ENCODE measurements at places on chromosomes 12 and 14. TPM values are rescaled to one million over a fixed set of nuclear protein-coding genes. Genes with fewer than 3 reads are reported as not detected.

DNA sequence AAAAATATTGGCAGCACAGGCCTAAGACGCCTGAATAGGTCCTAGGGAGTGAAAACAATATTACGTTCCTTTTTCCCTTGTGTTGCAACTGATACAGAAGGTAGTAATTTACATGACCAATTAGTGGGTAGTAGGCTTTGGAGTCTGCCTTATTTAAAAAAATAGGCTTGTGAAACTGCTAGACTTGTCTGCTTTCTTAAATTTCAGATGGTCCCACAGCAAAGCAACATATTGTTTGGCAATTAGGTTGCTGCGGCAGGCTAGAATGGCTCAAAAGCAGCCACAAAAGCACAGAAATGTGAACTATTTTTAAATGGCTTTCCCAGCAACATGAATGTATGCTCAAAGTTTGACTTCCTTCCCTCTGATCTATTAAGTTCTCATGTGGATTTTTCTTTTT, 211.9 kb downstream of the TTC8 start:
- no peaks in the 10 kb centered on the region for H3K36me3 ChIP-seq
- H3K27me3 ChIP-seq, result peaks cover 5% of the 10 kb centered on the region
- no peak for DNase-seq
- H3K4me1 ChIP-seq, result peaks cover 11% of the 10 kb centered on the region
- no peak overlapping the region for H3K4me3 ChIP-seq
- no peak overlapping the region for H3K27ac ChIP-seq

DNA sequence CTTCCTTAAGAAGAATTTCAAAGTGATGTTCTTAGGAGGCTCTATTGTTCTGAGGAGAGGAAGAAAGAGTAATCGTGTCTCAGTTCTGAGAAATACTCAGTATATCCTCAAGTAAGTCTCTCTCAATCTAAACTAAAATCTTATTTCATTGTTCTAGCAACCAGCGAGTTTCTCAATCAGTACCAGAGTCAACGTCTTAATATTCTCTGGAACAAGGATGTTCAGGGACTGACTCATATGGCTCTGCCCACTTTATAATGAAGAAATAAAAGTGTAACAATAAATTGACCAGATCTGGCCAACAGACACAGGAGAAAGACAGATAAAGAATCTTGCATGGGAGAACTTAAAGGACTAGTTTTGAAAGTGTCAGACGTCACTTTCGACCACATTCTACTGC, 469.8 kb upstream of the FLRT2 start:
- no peaks in the 10 kb centered on the region for H3K36me3 ChIP-seq
- H3K27me3 ChIP-seq, result no peaks in the 10 kb centered on the region
- no peaks in the 10 kb centered on the region for H3K4me1 ChIP-seq
- no peak overlapping the region for H3K4me3 ChIP-seq
- H3K27ac ChIP-seq, result no peak overlapping the region

DNA sequence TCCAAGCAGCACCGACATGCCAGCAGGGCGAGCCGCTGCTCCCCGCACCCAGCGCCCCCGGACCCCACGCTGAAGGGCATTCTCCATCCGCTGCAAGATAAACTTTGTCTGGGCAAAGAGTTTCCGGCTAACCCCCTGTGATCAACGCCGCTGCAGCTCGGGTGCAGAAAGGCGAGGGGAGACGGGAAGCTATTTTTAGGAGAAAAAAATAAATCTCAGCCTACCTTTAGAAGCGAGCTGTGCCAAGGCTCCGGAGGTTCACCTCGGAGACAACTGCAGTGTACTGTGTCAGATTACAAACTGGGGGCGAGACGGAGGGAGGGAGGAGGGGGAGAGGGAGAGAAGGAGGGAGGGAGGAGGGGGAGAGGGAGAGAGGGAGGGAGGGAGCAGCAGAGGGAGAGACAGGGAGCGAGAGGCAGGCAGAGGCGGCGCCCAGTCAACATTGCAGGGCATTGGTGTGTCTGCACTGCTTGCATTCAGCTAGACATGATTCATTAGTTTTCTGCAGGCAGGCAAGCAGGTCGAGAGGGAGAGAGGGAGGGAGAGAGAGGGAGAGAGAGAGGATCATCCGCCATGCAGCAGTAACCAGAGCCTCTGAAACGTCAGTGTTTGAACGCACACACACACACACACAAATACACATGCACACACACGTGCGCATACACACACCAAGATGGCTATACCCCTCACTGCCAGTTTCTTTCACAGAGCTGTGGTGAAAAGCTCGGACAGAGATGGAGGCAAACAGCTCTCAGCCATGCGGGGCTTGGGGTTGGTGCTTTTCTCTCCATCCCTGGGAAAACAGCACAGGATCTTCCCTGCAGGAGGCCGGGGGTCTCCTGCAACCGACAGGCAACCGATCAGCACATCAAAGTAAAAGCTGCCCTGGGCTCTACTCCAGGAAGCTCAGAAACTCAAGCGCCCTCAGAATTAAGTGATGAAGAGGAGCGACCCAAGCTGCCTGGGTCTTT, at the start of gene RIMBP2:
Gene RIMBP2 (minus strand): TSS at position 302 of the 971 bp plus-strand sequence. CDS start 237,286 bp downstream, outside the sequence.
- H3K36me3 ChIP-seq, result no peaks in the 10 kb centered on the region
- no peak within 1 kb of the TSS for H3K4me3 ChIP-seq
- DNase-seq, result no peak
- H3K27me3 ChIP-seq, result no peaks in the 10 kb centered on the region
- no peak within 1 kb of the TSS for H3K27ac ChIP-seq

DNA sequence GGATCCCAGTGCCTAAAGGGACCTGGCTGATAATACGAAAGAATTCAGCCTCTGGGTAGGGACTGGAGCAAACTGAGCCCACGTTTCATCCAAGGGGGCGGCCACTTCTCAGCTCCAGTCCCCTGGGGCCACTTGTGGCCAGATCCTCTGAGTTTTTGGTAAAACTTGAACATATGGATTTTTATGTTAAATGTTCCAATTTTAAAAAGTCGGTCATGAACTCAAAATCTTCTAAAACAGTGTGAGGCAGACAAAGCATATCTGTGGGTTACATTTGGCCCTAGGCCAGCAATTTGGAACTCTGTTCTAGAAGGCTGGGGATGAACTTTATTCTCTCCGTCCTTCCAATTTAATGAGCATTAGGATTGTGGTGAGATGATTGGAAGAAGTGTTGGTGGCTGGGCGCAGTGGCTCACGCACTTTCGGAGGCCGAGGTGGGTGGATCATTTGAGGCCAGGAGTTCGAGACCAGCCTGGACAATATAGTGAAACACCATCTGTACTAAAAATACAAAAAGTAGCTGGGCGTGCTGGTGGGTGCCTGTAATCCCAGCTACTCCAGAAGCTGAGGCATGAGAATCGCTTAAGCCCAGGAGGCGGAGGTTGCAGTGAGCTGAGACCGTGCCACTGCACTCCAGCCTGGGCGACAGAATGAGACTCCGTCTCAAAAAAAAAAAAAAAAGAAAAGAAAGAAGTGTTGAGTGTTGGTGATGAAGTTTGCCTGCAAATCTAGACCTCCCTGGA, 3.0 kb upstream of the PPP1CC start:
- H3K36me3 ChIP-seq, result no peaks in the 10 kb centered on the region
- no peaks in the 10 kb centered on the region for H3K27me3 ChIP-seq
- no peak overlapping the region for H3K4me3 ChIP-seq
- no peak overlapping the region for H3K27ac ChIP-seq
- peaks cover 5% of the 10 kb centered on the region for H3K4me1 ChIP-seq

DNA sequence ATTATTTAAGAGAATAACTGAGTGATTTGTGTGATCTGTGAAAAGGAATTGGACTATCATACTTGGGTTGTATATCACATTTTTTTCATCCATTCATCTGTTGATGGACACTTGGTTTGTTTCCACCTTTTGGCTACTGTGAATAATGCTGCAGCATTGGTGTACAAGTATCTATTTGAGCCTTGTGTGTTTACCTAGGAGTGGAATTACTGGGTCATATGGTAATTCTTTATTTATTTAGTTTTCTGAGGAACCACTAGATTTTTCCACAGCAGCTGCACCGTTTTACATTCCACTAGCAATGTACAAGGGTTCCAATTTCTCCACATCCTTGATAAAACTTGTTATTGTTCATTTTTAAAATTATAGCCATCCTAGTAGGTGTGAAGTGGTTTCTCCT, 56.1 kb downstream of the APAF1 start:
- no peak for DNase-seq
- no peaks in the 10 kb centered on the region for H3K27me3 ChIP-seq
- H3K4me3 ChIP-seq, result no peak overlapping the region
- peaks cover 16% of the 10 kb centered on the region for H3K36me3 ChIP-seq
- H3K27ac ChIP-seq, result no peak overlapping the region
- H3K4me1 ChIP-seq, result no peaks in the 10 kb centered on the region

GRCh38 chr12:120922279-120922678, 18.1 kb upstream of the SPPL3 start:
- no peaks in the 10 kb centered on the region for H3K36me3 ChIP-seq
- H3K4me1 ChIP-seq, result no peaks in the 10 kb centered on the region
- no peaks in the 10 kb centered on the region for H3K27me3 ChIP-seq
- H3K4me3 ChIP-seq, result no peak overlapping the region
- no peak for DNase-seq
- H3K27ac ChIP-seq, result no peak overlapping the region

DNA sequence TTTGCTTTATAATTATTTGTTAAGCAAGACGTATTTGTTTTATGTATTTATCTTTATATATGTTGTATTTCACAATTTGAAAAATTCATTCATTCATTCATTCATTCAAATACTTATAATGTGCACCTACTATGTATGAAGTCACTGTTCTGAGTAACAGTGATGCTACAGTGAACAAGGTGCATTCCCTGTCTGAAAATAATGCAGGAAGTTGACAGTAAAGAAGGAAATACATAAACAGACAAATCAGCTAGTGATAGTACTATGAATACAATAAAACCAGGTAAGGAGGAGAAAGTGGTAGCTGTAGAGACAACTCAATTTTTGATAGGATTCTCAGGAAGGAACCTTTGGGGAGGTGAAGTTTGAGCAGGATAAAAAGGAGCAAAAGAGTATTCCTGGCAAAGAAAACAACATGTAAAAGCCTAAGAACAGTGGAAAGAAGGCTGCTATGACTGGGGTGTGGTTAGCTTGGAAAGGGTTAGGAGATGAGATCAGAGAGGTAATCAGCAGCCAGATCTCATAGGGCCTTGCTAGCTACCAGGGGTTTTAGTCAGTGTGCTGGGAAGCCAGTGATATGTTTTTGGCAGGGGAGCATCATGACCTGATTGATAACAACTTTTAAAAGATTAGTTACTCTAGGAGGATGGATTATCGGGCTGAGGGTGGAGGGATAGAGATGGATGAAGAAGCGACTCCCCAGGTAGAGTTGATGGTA, 17.4 kb downstream of the BICDL1 start:
- DNase-seq, result no peak
- peak overlapping the region; percentile 71 for H3K27ac ChIP-seq
- no peak overlapping the region for H3K4me3 ChIP-seq
- peaks cover 3% of the 10 kb centered on the region for H3K36me3 ChIP-seq

DNA sequence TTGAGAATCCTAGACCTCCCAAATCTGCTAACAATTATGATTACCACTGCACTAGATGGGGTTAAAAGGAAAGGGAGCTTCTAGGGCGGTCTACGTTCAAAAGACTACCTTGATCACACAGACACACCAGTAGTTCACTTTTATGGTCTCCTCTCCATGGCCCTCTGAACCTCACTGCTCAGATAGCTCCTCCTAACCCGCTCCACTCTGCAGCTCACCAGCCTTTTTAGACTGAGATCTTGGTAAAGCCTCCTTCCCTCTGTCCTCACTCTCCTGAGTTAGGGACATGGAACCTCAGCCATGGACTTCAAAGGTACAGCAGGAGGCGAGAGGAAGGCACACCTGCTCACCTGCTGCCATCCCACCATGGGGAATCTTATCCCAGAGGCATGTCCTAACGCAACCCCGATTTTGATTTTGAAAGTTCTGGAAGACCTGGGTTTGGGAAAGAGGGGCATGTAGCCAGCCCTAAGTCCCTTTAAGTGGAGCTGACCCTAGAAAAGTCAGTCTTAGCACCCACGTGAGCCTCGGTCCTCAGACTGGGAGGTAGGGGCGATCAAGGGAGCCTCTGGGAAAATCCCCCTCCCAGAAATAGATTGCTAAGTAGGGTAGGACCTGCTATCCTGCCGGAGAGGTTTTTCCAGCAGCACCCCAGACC, 1.3 kb downstream of the ZNF219 start:
- no peak for DNase-seq
- peaks cover 24% of the 10 kb centered on the region for H3K4me1 ChIP-seq
- H3K36me3 ChIP-seq, result no peaks in the 10 kb centered on the region

GRCh38 chr12:105084251-105085250, at the start of gene ALDH1L2:
ALDH1L2 (minus strand) TSS chr12:105084458; CDS start chr12:105084436, 22 bp downstream.
- DNase-seq, result peak; percentile 39
- no peak within 1 kb of the TSS for H3K27ac ChIP-seq
- no peak within 1 kb of the TSS for H3K4me3 ChIP-seq

- no peaks in the 10 kb centered on the region for H3K4me1 ChIP-seq
- no peak for DNase-seq
- no peaks in the 10 kb centered on the region for H3K36me3 ChIP-seq
- H3K27me3 ChIP-seq, result no peaks in the 10 kb centered on the region
- no peak overlapping the region for H3K4me3 ChIP-seq
Measured at GRCh38 chr14:82836256-82836950, 1302.8 kb upstream of the SEL1L start.

GRCh38 chr14:71448431-71449315, 483.6 kb upstream of the RGS6 start:
- no peaks in the 10 kb centered on the region for H3K36me3 ChIP-seq
- H3K27ac ChIP-seq, result no peak overlapping the region
- H3K4me3 ChIP-seq, result no peak overlapping the region

GRCh38 chr12:42124764-42125387, 19.8 kb downstream of the GXYLT1 start:
- H3K27me3 ChIP-seq, result no peaks in the 10 kb centered on the region
- DNase-seq, result no peak
- no peak overlapping the region for H3K27ac ChIP-seq
- no peaks in the 10 kb centered on the region for H3K36me3 ChIP-seq
- H3K4me1 ChIP-seq, result no peaks in the 10 kb centered on the region

- H3K4me3 ChIP-seq, result no peak overlapping the region
- no peaks in the 10 kb centered on the region for H3K36me3 ChIP-seq
- no peak for DNase-seq
- H3K27ac ChIP-seq, result no peak overlapping the region
Measured at GRCh38 chr14:21880918-21881317, 207.3 kb upstream of the OR4E1 start.

DNA sequence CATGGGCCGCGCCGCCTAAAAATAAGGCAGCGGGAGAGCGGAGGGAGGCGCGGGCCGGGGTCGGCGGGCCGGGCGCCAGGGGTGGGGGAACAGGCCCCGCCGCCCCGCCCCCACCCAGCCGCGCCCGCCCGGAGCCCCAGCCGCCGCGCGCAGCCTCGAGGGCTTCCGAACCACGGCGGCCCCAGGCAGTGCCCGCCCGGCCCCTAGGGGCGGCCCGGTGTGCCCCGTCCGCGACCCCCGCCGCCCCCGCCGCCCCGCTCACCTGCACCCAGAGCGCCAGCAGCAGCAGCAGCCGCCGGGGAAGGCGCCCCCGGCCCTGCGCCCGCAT, 519 bp downstream of the JAG2 start:
- no peak overlapping the region for H3K27ac ChIP-seq
- H3K36me3 ChIP-seq, result no peaks in the 10 kb centered on the region
- H3K4me1 ChIP-seq, result peaks cover 26% of the 10 kb centered on the region
- peaks cover 4% of the 10 kb centered on the region for H3K27me3 ChIP-seq

- H3K27me3 ChIP-seq, result no peaks in the 10 kb centered on the region
- no peaks in the 10 kb centered on the region for H3K36me3 ChIP-seq
- H3K4me1 ChIP-seq, result no peaks in the 10 kb centered on the region
- H3K4me3 ChIP-seq, result no peak overlapping the region
- no peak for DNase-seq
Measured at GRCh38 chr14:31543969-31544799, 17.0 kb upstream of the NUBPL start.

Gene SLC8A3
- not detected for total RNA-seq

Gene NACA
- total RNA-seq, result 1,255 TPM

Gene LHX5
- total RNA-seq, result not detected

Gene KCNA1
- total RNA-seq, result not detected

Gene MMP14
- total RNA-seq, result 3.0 TPM

Gene TDRD9
- total RNA-seq, result 0.29 TPM

Gene AQP6
- total RNA-seq, result not detected

Gene OVCH1
- not detected for total RNA-seq

Gene TMEM233
- not detected for total RNA-seq

Gene PLEKHG7
- not detected for total RNA-seq

Gene TMEM132C
- not detected for total RNA-seq

Gene ZNF740
- total RNA-seq, result 113 TPM

Measured in CD4-positive, alpha-beta memory T cell (primary cell).